Sciatic nerve (tissue), 2 donors: ENCODE measurements at places on chromosomes 2 and 18.
A peak's percentile ranks its signal among the peaks of the same experiment; 100 is the strongest.

DNA sequence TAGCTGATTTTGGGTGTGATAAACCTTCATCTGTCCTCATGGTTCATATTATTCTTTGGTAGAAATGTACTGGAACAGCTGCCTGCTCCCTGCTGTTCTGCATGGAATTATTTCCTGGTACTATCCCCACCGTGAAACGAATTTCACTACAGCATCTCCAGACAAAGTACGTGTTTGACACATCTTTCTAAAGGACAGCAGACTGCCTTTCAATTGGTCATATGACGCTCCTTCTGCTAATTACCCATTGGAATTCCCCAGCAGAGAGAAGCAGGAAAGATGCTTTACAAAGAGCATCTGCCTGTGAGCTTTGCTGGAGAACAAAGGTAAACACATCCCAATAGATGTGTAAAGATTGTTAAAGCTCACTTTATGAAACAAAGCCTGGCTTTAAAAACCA is 4.4 kb upstream of the RFX8 start:
- no peak for DNase-seq

- DNase-seq, result no peak
Measured at GRCh38 chr18:7492385-7492784, 74.7 kb upstream of the PTPRM start.

DNA sequence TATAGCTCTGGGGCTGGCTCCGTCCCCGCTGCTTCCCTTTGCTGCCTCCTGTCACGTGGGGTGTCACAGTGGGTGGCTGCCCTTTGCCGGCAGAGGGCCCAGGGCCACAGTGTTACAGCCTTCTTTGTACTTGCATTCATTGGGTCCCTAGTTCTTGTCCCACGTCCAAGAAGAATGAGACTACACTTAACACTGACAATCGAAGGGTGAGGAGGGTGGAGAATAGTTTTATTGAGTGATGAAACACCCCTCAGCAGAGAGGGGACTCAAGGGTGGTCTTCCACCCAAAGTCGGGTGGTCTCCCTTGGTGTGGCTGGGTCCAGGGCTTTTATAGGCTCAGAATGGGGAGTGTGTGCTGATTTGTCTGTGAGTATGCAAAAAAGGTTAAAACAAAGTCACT is 1.9 kb downstream of the ATG4B start:
- no peak for DNase-seq

GRCh38 chr2:217899231-217900009 is 103.4 kb downstream of the TNS1 start:
- DNase-seq, result peak; percentile 81

- DNase-seq, result no peak
Measured at GRCh38 chr2:85181134-85181631, 48.0 kb downstream of the TCF7L1 start.

- DNase-seq, result no peak
Measured at GRCh38 chr2:124538549-124538948, 513.5 kb downstream of the CNTNAP5 start.

DNA sequence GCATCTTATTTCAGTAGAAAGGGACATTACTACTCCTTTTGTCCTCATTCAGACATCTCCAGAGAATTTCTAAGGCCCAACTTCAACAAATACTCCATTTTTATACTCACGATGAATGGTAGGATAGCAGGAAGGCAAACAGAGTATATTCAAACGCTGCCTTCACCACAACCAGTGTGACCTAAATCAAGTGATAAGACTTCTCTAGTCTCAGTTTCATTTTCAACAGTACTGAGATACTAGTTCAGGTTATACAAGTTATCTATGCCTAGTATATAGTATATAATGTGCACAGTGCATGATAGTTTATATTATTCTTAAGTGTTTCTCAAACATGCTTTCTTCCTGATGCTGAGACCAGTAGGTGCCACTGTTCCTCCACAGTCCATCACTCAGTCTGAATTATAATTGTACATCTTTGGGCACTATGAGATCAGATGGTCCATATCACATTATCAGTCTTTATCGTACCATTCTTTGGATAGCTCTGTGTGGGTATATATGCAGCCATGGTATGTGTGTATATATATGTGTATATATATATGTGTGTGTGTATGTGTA is 66.3 kb upstream of the RPE start:
- no peak for DNase-seq

GRCh38 chr2:138838851-138839620 is 58.8 kb upstream of the NXPH2 start:
- DNase-seq, result no peak

DNA sequence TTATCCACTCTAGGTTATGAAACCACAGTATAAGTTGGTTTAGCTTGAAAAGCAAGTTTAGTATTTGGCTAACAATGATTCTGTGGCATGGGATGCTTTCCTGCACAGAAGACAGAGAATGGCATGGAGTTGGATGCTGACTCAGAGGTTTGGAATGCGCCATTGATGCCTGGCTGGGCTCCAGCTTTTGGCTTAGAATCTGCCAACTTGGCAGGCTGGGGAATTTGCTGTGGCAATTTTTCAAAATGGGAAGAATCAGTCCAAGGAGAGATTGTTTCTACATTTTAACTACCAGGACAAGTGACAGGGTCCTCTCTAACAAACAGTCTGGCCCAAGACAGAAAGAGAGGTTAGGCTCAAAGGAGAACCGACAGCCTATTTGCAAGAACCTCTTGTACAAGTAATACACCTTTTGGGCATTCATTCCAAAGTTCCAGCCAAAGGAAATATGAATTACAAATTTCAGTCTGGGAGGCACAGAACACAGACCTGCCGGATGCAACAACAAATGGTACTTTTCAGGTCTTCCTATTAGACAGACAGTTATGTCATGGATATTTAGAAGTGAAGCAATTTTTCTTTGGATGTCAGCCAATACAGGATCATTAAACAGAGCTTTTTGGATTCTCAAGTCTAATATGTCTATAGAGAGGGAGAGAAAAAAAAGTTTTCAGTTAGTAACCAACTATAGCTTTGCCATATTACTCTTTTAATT is 1027.7 kb downstream of the TMEM182 start:
- DNase-seq, result peak; percentile 62

DNA sequence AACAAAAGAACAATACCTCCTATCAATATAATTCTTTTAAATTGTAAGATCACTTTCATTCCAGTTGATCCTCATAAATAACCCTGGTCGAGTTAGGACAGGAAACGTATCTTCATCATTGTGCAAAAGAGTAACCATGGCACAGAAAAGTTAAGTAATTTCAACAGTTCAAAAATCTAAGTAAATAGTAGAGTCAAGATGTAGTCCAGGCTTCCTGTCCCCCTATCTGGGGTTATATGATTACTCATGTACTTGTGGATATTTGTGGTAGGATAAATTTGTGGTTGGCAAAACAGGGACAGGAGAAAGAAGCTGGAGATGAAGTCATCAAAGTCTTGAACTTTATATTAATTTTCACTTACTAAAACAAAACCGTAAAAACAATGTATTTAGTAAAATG is 772.6 kb downstream of the TSN start:
- no peak for DNase-seq

DNA sequence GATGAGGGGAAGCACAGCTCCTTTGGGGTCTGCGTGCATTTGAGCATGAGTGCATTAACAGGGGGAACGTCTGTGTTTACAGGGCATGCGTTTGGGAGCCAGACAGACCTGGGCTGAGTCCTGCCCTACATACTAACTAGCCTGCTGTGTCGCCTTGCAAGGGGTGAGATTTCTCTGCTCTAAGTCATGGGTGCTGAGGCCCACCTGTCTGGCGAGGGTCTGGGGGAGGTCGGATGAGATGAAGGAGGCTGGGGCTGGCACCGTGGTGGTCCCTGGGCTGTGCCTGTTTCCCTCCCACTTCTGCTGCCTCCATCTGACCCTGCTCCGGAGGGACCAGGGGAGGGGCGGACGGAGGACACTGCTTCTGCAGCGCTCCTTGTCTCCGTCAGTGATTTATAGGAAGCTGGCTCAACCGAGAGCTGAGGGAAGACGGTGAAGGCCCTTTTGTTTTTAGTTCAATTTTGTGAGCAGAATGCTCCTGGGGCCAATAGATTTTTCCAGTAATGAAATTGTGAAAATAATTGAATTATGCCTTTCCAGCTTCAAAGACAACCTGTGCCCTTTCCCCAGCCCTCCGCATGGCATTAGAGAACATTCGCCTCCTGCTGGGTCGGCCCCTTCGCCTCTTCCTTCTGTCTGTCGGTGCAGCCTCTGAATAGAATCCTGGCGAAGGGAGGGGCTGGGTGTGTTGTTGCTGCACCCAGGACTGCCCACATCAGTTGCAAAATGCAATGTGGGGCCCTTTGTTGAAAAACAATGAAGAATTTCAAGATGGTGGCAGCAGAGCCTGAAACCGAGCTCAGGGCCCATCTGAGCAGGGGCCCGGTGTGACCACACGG is 49.7 kb downstream of the RRM2 start:
- DNase-seq, result no peak

GRCh38 chr2:64135421-64135820 is 8.8 kb downstream of the PELI1 start:
- no peak for DNase-seq

GRCh38 chr2:18836436-18836835 is 247.1 kb upstream of the NT5C1B start:
- no peak for DNase-seq

DNA sequence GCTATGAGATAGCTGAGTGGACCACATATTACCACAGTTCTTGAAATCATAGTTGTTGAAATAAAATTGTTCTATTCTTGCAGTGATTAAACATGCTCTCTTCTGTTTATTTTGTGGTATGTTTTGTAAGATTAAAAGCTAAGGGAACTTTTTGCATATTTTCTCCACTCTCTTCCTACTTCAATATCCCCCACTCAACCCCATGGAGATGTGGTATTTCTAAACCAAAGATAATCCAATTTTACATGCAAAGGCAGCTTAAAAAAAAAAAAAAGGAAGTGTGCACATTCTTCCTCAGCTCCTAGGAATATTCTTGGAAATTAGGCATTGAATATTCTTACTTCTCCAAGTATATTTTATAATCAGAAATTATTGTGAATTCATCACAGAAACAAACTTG is 15.0 kb upstream of the PAX3 start:
- no peak for DNase-seq

- DNase-seq, result no peak
Measured at GRCh38 chr2:1136846-1137245, 186.2 kb downstream of the SNTG2 start.

- no peak for DNase-seq
Measured at GRCh38 chr18:47931718-47932103, 1.3 kb upstream of the SMAD2 start.

- peak; percentile 53 for DNase-seq
Measured at GRCh38 chr18:76458522-76459311, 36.3 kb downstream of the ZNF516 start.

- no peak for DNase-seq
Measured at GRCh38 chr18:62438402-62438801, 84.4 kb upstream of the ZCCHC2 start.

GRCh38 chr2:45380131-45380836 is 230.8 kb downstream of the SRBD1 start:
- no peak for DNase-seq

- no peak for DNase-seq
Measured at GRCh38 chr18:44474591-44474990, 206.1 kb upstream of the SETBP1 start.

GRCh38 chr2:108993095-108993937 is 4.3 kb upstream of the EDAR start:
- no peak for DNase-seq

- peak; percentile 83 for DNase-seq
Measured at GRCh38 chr2:26577442-26578112, 63.6 kb downstream of the CIB4 start.

GRCh38 chr18:55522011-55522410 is 66.0 kb downstream of the TCF4 start:
- DNase-seq, result no peak

DNA sequence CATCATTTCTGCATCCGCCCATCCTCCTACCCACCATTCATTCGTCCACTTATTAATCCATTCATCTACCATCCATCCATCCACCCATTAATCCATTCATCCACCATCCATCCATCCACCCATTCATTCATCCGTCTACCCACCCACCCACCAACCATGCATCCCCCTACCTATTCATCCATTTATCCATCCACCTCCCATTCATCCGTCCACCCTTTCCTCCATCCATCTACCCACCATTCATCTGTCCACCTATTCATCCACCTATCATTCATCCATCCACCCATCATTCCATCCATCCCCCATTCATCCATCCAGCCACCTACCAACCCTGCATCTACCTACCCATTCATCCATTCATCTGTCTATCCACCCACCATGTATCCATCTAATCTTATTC is 83.5 kb upstream of the MCFD2 start:
- no peak for DNase-seq

DNA sequence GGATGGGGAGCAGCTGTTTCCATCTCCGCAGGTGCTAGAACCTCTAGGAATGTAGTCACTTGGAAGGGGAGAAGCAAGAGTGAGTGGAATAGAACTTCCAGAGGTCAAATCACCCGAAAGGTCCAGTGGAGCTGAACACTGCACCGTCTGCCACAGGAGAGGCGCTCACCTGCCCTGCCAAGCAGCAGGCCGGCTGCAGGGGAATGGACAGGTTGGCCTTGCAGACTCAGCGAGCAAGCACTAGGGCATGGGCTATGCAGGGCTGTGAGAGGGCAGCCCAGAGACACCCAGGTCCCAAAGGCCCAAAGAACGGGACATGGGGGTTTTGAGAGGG is 214.2 kb downstream of the TNS1 start:
- DNase-seq, result no peak

DNA sequence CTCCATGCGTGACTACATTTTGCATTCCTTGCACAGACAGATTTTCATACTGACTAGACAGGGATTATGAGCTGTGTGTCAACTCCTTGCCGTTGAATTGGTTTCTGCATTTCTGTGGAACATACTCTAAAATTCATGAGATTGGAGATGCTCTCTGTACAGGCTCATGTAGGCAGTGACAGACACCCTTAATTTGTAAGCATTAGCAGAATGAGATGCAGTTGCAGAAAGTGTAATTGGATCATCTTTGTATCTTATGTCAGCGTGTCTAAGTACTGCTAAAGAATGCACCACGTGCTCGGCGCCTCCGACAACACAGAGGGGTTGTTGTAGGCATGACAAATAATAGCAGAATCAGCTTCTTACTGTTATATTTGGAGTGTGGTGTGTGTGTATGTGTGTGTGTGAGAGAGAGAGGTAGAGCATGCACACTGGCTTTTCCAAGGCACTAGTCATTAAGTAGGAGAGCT is 212.4 kb downstream of the CMPK2 start:
- no peak for DNase-seq
